Foreskin fibroblast (primary cell): ENCODE measurements at places on chromosomes 3 and 15.

DNA sequence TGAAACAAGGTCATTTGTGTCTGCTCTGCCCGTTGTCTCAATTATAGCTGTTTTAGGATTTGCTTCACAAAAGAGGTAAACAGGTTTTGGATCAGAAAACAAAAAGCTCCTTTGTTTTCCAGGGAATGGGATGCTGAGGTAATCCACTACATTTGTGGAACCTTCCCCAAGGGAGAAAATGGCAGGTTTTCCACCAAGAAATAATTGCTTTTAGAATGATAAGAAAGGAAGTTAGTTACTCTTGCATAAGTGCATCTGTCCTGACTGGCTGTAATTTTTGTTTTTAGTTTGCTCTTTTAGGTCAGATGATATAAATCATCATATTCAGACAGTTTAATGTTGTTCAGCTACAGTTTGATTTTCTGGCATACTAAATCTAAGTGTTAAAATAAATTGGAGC, 198.5 kb upstream of the COL8A1 start:
- DNase-seq, result peak; percentile 12

DNA sequence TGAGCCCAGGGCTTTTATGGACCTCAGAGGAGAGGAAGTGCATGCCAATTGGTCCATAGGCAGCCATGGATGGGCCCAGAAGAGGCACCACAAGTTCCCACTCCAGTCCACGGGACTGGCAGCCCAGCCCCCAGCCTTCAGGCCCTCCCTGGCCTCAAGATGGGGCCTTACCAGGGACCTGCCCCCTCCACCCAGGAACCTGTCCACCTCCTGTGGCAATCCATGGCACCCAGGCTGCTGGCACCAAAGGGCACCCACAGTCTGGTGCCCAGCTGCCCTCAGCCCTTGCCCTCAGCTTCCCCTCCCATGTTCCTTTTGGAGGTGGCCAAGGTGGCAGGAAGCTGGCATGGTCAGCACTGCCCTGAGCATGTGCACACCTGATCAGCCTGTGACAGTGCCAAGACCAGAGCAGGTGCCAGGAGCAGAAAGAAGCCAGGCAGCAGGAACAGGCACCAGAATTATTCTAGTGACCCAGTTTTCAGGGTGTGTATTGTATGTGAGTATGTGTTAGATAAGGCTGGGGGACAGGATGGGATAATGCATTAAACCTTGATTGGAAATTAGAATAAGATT, 415.0 kb downstream of the NTRK3 start:
- DNase-seq, result no peak

DNA sequence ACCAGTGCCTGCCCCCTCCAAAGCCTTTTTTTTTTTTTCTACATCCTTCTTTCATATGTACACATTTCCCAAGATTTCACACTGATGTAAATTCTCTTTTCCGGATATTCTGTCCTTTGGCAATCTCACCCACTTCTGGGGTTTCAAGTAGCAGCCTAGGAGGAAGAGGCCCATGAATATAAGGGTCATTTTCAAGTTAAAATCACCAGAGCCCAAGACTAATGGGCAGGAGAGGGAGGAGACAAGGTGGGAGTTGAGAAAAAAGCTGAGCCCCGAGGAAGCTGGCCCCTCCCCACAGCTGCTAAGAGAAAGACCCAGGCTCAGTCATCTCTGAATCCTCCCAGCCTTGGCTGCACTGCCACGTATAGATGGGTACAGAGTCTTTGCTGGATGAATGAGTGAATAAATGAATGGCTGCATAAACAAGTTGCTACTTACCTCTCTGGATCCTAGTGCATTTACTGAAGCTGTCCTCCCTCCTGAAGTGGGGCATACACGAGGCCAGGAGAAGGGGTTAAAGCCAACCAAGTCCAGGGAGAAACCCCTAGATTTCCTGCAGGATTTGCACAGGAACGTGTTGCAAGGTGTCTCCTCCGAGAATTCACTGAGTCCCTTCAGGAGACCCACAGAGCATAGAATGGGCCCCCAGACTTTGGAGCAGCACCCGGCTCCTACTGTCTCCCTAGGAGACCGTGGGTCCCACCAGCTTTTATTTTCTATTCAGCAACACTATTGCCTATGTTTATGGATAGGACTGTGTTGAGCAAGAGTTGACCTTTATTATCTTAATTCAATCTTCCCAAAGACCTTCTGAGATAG, 100.8 kb upstream of the LIPC start:
- DNase-seq, result peak; percentile 38

DNA sequence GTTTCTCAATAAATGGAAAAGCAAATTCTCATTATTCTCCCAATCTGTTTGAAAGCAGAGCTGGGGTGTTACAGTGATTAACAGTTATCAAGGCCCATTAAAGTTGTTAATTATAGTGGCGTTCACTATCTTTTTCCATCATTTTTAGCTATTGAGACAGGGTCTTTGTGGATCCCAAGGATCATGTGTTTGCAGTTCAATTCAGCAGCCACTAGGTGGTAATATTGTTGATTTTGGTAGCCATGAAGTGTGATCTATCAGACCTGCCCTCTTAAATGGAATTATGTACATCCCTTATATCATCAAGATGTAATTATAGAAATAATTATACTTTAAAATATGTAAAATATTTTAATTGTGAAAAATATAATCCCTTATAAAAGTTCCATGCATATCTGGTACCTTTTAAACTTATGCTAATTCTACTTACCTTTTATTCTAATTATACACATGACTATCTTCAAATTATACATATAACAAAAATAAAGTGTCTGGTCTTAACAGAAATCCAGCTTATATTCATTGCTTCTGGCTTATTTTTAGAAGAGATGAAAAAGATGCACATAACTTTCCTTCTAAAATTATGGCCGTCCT, 126.4 kb downstream of the GREM1 start:
- DNase-seq, result no peak

- DNase-seq, result no peak
Observed at GRCh38 chr3:154464440-154465190, 34.6 kb upstream of the GPR149 start.

GRCh38 chr15:55829826-55830225, 86.9 kb upstream of the PRTG start:
- no peak for DNase-seq

DNA sequence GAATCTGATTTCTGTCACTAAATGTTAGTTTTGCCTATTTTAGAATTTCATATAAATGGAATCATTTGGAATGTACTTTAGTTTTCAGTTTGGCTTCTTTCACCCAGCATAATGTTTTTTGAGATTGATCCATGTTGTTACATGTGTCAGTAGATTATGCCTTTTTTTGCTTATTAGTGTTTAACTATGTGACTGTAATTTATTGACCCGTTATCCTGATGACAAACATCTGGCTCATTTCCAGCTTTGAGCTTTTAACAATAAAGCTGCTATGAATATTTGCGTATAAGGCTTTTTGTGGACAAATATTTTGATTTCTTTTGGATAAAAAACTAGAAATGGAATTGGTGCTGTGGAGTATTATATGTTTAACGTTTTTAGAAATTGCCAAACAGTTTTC, 254.5 kb upstream of the CFAP20DC start:
- DNase-seq, result no peak

DNA sequence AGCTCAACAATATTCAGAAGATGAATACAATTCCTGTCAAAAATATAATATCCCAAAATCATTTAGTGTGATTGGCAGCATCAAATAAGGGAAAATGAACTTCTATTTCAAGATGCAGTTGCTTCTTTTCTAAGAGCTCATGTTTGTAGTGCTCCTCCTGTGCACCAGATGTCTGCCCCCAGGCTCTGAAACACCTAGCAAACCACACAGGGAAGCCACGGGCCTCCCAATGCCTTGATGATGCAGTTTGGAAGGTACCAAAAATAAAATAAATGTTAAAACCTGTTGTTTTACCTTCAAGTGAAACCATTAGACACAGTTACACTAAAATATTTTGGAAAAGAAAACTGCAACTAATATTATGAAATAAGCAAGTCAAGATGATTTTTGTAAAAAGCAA, 22.2 kb downstream of the CFAP20DC start:
- DNase-seq, result no peak

DNA sequence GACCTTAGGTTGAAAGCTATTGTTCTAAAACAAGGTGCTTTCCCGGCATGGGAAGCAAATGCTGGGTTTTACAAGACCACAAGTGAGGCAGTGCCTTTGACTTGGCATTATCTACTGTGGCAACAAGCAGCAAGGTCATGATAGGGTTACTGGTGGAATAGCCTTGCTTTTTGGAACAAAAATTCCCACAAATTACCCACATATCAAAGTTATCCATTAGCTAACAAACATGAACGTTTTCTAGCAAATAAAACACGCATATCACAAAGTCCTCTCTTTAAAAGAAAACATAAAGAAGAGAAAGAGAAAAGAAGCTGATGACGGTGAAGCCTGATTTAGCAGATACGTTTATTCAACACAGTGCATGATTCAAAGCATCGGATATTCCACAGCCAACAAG, 57.6 kb downstream of the SETMAR start:
- no peak for DNase-seq

GRCh38 chr3:184154885-184155643, at the start of gene DVL3:
Gene DVL3, plus strand, starts transcription at chr3:184155377. Its CDS starts 259 bp downstream, at chr3:184155636.
- DNase-seq, result peak; percentile 66

- no peak for DNase-seq
Observed at GRCh38 chr3:171160325-171160724, 133.8 kb upstream of the SLC2A2 start.

GRCh38 chr3:151789853-151790463, 24.0 kb upstream of the AADAC start:
- peak; percentile 4 for DNase-seq

- DNase-seq, result peak; percentile 14
Observed at GRCh38 chr3:49098429-49098828, 4.6 kb upstream of the QRICH1 start.

DNA sequence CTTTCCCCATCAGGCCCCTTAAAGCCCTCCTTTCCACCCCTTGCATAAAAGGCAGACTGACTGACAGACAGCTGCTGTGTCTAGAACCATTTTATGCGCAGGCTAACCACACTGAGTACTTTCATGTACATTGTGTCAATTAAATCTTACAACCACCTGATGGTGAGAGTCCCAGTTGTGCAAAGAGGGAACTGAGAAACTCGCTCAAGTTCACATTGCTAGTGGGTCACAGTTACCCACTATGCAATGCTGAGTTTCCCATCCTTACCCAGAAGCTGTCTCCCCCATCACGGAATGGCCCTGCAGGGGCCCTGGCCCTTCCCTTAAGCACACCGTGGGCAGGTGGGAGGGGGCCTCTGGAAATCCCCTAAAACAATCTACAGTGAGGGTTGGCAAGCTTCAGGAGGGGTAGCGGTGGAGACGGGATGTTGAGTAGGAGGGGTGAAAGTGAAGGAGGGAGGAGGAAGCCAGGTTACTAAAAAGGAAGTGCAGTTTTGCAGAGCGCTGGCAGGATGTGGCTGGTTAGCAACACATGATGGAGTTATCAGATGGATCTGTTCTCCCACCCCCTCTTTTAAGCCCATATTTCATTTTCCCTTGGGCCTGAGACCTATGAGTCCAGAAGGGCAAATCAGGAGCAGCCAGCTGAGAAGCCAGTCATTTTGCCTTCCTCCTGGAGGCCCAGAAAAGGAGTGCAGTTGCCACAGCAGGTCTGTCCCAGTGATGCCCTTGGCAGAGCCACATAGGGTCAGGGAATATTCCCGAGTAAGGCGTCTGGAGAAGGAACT, 30.0 kb downstream of the STARD5 start:
- no peak for DNase-seq

GRCh38 chr3:177065285-177066033, 131.8 kb downstream of the TBL1XR1 start:
- no peak for DNase-seq

- no peak for DNase-seq
Observed at GRCh38 chr15:68126396-68126795, 72.3 kb downstream of the PIAS1 start.
